ENCODE measurements at places on chromosomes 1 and 21.

- no peak for DNase-seq
Measured at GRCh38 chr1:85344256-85344694, 67.8 kb upstream of the BCL10 start.

DNA sequence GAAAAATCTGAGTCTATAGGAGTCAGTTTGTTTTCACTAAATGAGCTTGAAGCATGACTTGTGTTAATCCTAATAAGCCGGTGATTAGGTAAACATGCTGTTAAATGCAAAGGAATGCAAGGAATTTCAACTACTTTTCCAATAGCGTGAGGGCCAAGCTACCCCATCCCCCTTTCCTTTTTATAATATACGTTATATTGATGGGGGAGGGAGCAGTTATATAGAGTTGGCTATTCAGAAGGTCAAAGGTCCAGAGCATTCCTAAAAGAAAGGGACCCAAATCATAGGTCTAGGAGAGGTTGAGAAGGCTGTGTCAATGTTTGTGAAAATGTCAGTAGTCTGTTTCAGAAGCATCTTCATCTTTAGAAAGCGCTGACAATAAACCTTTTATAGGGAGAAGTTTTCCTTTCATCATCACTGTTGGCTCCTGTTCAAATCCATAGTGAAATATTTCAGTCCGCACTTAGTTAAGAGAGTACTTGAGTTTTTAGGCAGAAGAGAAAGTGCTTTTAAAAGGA is 3.8 kb downstream of the CCN1 start:
- no peak for DNase-seq

GRCh38 chr1:111959436-111959835 is 30.0 kb downstream of the KCND3 start:
- no peak for DNase-seq

DNA sequence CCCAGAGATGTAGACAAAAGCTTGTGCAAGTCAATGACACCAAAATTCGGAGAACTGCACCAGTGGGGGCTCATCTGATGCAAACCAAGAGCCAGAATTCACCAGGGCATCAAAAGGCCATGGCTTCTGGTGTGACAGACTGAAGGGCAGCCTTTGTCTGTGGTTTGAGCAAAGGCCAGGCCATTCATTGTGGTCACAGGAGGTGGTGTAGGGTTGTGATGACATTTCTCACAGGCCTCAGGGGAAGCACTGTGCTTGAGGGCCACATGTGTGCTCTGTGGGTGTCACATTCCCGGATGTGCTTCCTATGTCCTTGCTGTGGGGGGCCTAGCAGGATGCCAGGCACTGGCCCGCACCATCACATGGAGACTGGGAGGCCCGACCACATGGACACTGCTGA is 22.5 kb upstream of the KCNE1 start:
- DNase-seq: no peak

Measured in T-cell (primary cell).